ENCODE measurements at places on chromosomes 7 and 10.

GRCh38 chr10:132196178-132197113 lies 9.7 kb downstream of the DPYSL4 start:
- no peak for DNase-seq

DNA sequence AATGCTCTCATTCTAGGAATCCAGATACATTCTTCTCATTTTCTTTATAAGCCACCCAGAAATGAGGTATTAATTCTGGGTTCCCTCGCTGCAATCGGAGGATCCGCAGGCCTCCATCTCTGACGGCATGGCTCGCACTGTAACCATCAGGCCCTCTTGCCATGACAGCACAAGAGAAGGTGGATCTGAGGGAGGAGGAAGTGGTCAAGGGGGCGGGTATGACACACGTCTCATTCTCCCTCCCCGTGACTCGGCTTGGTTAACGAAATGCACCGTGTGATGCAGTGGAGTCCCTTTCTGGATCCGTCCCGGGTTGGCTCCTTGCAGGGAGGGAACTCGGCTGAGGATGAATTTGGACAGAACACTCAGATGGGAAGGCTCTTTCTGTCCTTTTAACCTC lies 280.2 kb downstream of the TCERG1L start:
- no peak for DNase-seq

DNA sequence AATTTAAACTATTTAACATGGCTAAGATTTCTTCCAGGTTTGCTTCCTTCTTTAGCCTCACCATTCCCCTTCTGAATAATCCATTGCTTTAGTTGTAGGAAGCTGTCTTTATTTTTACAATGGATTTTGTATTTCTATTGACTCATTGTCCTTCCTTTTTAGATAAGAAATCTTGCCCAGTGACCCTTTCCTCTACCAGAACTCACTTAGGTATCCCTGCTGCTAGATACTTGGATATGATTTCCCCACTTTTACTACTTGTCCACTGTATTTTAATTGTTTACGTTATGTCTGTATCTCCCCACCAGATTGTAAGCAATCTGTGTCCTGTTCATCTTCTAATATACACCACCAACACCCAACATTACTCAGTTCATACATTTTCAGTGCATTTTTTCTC lies 47.7 kb upstream of the MDFIC start:
- no peak for DNase-seq

GRCh38 chr7:2639181-2639681 lies 7.4 kb downstream of the TTYH3 start:
- DNase-seq: no peak

DNA sequence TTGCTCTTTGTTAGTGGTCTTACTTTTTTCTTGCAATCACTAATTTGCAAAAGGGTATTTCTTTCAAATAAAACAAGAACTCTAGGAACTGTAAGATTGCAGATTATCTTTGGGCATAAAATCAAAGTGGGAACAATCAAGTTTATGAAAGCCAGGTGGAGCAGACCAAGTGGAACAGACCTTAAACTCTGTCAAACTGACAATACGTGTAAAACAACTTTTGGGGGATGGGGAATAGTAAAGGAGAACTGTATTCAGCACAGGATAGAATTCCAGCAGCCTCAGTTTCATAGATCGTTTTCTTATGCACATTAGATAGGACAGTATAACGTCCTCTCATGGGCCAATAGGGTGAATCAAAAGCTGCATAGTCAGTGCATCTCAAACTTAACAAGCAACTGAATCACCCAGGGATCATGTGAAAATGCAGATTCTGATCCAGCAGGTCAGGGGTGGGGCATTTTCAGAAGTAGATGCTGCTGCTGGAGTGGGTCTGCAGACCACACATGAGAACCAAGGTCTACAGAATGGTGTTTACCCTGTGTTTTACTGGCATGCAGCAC lies 120.7 kb downstream of the PIP4K2A start:
- no peak for DNase-seq

GRCh38 chr10:125203186-125203800 lies 42.9 kb upstream of the CTBP2 start:
- no peak for DNase-seq

All from left kidney (tissue), 8 donors.